Esophagus muscularis mucosa (tissue), 4 donors: ENCODE measurements at places on chromosomes 3 and 15. TPM values are rescaled to one million over a fixed set of nuclear protein-coding genes. Genes with fewer than 3 reads are reported as not detected.

MANF gene
- 16.2 TPM for total RNA-seq

DENND6A gene
- total RNA-seq, result 46.9 TPM

DNA sequence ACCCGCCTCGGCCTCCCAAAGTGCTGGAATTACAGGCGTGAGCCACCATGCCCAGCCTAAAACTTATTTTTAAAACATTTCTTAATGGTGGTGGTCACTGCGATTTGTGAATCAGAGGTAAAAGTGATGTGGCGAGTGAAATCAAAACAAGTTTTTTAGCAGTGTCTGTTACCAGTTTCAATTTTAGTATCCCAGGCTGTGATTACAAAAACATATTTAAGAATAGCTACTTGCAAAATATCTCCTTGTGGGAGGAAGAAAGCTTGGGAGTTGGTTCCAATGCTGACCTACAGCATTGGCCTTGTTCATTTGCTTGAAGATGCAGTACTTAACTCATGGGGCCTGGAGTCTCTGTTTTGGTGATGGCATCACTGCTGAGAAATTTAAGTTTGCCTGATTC lies 4.5 kb downstream of the RAB7A start:
- no peak overlapping the region for H3K4me3 ChIP-seq
- no peaks in the 10 kb centered on the region for H3K36me3 ChIP-seq
- peak overlapping the region; percentile 99 for H3K27ac ChIP-seq
- no peak for DNase-seq

IRAK2 gene
- total RNA-seq, result 2.5 TPM

DNA sequence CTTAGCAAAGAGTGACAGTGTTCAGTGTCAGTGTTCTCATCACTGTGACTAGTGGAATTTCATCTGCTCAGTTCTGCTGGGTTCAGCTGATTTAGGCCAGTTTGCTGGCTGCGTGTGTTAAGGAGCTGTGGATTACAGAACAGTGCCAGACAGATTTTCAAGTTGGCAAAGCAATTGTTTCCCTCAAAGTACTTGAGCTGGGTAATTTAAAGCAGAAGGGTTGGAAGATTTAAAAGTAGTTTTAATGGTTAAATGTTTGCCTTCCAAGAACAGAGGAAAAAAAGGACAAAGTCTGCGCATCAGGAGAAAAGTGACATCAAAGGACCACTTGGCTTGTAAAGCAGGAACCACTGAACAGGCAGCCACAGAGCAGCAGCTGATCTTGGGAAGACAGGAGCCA lies 8.7 kb downstream of the ESYT3 start:
- H3K27me3 ChIP-seq, result no peaks in the 10 kb centered on the region
- DNase-seq, result no peak
- no peak overlapping the region for H3K4me3 ChIP-seq
- peaks cover 6% of the 10 kb centered on the region for H3K4me1 ChIP-seq
- no peaks in the 10 kb centered on the region for H3K36me3 ChIP-seq

DNA sequence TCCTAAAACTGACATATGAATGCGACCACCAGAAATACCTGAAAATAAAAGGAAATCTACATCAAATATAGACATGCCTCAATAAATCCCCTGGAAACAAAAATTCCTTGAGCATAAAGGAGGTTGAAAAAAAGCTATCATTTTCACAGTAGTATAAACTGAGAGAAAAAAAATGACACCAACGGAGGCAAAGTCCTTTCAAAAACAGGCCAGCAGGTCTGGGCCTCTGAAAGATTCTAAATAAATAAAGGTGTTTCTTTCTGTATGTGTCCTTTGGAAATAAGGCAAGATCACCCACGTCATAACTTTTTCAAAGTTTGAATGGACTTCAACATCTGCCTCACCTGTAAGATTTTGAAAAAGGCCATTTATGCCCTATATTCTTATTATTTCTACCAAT lies 5.0 kb downstream of the CLPX start:
- DNase-seq, result no peak
- H3K4me3 ChIP-seq, result no peak overlapping the region
- H3K4me1 ChIP-seq, result peaks cover 50% of the 10 kb centered on the region
- peaks cover 23% of the 10 kb centered on the region for H3K36me3 ChIP-seq
- no peak overlapping the region for H3K27ac ChIP-seq

HYAL1 gene
- total RNA-seq, result 8.9 TPM

FOXL2 gene
- total RNA-seq, result 0.26 TPM

DNA sequence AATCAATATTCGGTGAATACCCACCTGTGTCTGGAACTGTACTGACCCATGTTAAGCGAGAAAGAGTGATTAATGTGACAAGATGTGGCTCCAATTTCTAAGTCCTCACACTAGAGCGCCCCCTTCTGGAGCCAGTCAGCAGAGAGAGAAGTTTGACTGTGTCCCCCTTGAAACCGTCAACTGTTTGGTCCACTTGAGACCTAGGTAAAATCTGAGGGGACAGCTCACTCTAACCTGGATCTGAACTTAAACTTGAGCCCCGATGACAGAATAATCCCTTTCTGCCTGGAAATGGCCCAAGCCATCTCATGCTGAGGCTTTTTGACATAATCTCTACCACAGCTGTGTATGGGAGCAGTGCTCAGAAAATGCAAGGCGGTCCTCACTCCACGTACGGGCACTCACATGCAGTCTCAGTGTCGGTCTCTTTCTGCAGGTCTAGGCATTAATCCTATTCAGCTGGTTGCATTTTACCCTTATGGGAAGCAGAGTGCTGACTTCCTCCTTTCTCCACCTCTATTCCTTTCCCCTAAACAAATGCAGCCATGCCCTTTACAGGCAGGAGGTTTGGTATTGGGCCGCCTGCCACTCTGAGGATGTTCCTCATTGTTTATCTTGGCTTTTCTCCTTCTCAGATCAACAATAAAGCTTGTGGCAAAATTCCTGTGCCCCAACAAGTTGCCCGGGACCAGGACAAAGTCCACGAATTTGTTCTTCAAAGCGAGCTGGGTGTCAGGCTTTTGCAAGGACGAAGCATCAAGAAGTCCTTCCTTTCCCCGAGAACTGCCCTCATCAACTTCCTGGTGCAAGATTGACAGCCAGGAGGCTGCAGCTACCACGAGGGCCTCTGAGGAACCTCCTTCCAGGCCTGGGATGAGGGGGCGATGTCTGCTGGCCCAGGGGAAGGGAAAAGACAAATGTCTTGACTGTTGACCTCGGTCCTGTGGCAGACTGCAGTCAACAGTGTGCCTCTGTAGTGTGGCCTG lies 47.5 kb upstream of the LIMD1 start:
- H3K36me3 ChIP-seq, result peaks cover 16% of the 10 kb centered on the region
- H3K4me1 ChIP-seq, result peaks cover 25% of the 10 kb centered on the region
- no peak for DNase-seq
- no peak overlapping the region for H3K4me3 ChIP-seq
- H3K27ac ChIP-seq, result peak overlapping the region; percentile 70

DNA sequence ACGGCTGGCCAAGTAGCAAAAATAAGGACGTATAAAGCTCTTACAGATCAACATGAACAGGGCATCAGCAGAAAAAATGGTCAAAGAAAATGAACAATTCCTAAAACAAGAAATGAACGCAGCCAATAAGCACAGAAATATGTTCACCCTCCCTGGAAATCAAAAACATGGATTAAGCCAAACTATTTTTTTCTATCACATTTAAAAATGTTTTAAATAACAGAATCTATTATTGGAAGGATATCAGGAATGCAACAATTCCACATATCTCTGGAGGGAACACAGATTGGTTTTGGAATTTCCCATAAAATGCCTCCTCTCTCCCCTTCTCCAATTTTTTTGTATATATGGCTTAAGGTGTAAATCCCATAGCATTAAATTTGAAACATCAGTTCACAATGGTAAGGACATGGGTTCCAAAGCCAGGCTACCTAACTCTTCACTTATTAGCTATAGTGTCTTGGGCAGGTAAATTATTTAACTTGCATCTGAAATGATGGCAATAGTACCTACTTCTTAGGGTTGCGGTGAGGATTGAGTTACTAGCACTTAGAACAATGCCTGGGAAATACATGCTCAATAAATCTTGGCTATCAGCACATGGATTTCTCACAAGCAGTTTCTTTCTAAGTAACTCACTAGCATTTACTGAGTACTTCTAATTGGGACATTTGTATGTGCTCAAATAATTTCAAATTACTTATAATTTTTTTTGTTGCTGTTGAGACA lies 10.1 kb downstream of the UACA start:
- no peak overlapping the region for H3K27ac ChIP-seq

MORC1 gene
- not detected for total RNA-seq

GRCh38 chr3:8837162-8837561 lies 67.7 kb upstream of the OXTR start:
- H3K4me3 ChIP-seq, result no peak overlapping the region
- no peak overlapping the region for H3K27ac ChIP-seq
- H3K27me3 ChIP-seq, result no peaks in the 10 kb centered on the region
- H3K4me1 ChIP-seq, result no peaks in the 10 kb centered on the region
- H3K36me3 ChIP-seq, result no peaks in the 10 kb centered on the region

NCBP2 gene
- total RNA-seq, result 49.9 TPM

NANOGP8 gene
- 3.3 TPM for total RNA-seq

- H3K4me1 ChIP-seq, result no peaks in the 10 kb centered on the region
- H3K36me3 ChIP-seq, result no peaks in the 10 kb centered on the region
- H3K4me3 ChIP-seq, result no peak overlapping the region
- no peak for DNase-seq
- no peak overlapping the region for H3K27ac ChIP-seq
Observed at GRCh38 chr3:149983628-149984027, 12.9 kb upstream of the PFN2 start.

CHAC1 gene
- total RNA-seq, result 3.6 TPM

GRCh38 chr15:99956022-99956775 lies 223.0 kb upstream of the LYSMD4 start:
- H3K36me3 ChIP-seq, result no peaks in the 10 kb centered on the region
- H3K27me3 ChIP-seq, result no peaks in the 10 kb centered on the region
- H3K4me3 ChIP-seq, result no peak overlapping the region
- DNase-seq, result peak; percentile 34
- no peaks in the 10 kb centered on the region for H3K4me1 ChIP-seq
- H3K27ac ChIP-seq, result no peak overlapping the region

- H3K4me3 ChIP-seq, result no peak overlapping the region
- no peaks in the 10 kb centered on the region for H3K36me3 ChIP-seq
- no peak for DNase-seq
Observed at GRCh38 chr3:64078966-64079365, 55.7 kb upstream of the PSMD6 start.
